ENCODE measurements at places on chromosomes 11 and 22.

GRCh38 chr11:98090861-98091505, 929.8 kb upstream of the CNTN5 start:
- no peak for DNase-seq

GRCh38 chr22:39556970-39557841, 13.3 kb upstream of the CACNA1I start:
- DNase-seq = peak; percentile 53

DNA sequence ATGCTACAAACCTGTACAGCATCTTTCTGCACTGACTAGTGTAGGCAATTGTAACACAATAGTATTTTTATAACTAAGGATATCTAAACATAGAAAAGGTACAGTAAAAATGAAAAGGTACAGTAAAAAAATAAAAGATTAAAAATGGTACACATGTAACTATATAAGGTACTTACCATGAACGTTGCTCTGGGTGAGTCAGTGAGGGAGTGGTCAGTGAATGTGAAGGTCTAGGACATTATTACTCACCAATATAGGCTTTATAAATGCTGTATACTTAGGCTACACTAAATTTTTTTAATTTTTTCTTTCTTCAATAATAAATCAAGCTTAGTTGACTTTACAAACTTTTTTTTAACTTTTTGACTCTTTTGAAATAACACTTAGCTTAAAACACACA, 59.9 kb downstream of the EIF3M start:
- no peak for DNase-seq

DNA sequence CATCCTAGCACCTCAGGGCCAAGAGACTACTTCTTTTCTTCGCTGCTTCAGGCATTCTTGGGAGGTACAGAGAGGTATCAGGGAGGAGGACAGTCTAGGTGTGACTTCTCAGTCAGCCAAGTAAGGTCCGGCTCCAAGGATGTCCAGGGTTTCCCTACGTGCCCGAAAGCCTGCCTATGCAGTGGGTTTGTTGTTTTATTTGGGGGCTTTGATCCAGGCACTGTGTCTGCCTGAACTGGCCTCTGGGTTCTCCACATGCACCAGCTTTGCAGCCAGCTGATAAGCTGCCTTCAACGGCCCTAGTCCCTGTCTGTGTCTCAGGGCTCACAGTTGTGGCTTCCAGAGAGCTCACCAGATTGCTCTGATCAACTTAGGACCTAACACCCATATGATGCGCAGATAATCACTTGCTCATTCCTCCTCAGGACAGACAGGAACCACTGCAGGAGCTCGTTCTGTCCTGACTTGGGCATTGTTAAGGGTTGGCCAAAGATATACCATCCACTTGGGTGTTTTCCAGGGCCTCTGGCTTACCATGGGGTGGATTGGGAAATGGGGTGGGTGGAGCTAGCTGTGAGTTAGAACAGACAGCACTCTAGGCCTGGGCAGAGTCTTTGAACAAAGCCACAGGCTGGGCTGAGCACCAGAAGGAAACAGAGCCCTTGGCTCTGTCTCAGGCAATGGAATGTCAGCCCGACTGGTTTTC, 45.5 kb upstream of the CRYBB3 start:
- DNase-seq = no peak

DNA sequence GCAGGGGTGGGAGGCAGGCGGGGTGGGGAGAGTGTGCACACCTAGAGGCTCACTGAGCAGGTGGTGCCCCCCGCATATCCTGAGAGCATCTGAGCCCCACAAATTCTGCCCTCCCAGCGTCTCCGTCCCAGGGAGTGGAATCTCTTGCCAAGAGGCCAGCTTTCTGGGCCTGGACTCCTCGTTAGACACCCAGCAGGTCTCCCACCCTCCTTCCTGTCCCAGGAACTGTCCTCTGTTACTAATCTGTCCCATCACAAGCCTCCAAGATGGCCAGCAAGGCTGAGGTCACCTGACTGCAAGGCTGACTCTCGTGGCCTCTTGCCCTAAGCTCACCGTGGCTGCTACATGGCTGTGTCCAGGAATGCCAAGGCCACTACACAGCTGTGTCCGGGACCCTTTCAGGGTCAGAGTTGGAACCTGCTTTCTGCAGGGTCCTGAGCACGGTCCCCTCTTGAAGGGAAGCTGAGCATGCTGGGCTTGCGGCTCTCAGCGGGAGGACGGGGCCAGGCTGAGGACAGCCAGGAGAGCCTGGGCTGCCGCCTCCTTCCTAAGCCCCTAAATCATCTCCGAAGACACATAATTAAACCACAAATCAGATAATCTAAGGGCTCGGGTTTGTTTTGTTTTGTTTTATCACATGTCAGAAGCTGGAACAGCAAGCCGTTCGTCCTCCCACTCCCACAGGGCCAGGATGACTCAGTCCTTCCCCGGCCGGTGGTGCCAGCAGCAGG, 1327.3 kb downstream of the TBC1D22A start:
- no peak for DNase-seq

DNA sequence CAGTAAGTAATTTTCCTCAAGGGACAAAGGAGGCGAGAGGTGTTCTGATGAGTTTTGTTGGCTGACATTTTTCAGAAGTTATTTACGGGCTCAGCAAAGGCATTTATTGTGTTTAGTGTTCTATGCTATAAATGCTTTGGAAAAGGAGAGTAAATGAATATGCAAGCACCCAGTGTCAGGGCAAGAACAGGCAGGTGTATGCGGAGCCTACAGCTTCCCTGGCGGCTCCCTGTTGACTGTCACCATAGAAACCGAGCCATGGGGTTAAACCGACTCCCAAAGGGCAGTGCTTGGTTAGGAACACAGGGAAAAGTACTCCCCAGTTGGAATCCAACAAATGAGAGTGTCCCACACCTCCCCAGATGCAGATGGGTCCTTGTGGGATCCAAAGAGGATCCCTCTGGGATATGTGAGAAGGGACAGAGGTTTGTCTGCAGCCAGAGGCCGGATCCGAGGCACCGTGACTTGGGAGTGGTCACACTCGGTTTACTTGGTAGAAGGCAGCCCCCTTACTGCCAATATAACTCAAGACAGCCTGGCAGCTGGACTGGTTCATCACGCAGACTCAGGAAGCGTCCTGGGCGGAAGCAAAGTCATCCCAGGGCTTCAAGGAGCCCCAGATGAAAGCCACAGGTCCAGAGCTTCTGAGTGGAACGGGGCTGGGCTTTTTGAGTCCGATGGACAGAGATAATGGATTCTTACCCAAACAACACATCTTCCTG, 329.7 kb downstream of the CTTN start:
- no peak for DNase-seq

GRCh38 chr11:104534278-104534677, 364.0 kb downstream of the CASP12 start:
- DNase-seq = no peak

- DNase-seq = no peak
Measured at GRCh38 chr11:72070491-72070890, 9.9 kb downstream of the NUMA1 start.

DNA sequence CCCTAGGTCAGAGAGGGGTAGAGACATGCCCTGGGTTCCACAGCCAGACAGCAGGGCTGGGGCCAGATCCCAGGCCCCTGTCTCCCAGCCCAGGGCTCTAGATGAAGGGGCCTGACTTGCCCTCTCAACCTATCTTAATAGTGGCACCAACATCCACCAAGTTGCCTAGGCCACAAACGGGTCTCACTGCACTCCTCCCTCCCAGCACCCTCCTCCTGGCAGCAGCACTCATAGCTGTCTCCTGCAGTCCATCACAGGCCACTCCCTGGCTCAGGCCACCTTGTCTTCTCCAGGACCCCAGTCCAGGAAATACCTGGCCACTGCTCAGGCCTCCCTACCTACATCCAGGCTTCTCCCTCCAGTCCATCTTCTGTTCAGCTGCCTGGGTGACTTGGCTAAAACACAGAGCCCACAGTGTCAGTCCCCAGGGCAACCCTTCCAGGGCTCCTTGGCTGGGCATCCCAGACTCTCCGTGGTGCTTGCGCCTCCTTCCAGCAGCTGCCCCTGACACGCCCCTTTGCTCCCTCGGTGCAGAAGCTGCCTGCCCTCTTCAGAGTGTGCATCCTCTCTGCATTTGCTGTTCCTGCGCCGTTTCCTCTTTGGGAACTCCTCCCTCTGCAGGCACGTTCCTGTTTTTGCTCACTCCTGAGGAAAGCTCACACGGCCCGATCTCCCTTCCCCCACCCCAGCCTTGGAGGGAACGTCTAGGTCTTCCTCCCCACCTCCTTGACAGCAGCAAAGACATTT, 40.5 kb downstream of the LRRC32 start:
- peak; percentile 84 for DNase-seq

- no peak for DNase-seq
Measured at GRCh38 chr11:75024068-75024449, 35.3 kb downstream of the NEU3 start.

GRCh38 chr11:108364159-108364558, 103.2 kb downstream of the C11orf65 start:
- no peak for DNase-seq

DNA sequence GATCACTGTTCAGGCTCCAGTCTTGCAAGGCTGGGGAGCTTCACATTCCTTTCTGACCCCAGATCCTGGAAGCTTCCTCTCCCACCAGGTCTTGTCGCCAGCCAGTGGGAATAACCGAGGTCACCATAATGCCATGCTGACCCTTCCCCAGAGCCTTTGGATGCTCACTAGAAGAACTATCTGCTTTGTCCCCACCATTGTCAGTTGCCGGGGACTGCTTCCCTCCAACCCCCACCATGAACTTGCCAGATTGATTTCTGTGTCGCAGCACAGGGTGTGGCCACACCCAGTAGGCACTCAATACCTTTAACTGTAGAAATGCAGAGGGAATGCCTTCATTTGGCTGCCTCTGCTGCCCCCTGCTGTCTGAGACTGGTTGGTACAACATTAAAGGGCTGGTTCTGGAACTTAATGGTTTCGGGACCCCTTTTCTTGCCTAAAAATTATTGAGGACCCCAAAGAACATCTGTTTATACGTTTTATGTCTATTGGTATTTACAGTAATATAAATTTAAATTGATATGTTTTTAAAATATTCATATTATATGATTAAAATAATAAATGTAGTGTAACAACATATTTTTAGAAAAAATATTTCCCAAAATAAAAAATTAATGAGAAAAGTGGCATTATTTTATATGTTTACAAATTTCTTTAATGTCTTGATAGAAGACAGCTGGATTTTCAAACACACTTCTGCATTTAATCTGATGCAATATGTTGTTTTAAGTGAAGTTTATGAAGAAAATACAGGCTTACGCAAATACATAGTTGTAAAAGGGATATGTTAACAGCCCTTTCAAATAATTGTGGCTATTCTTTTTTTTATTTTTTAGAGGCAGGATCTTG, 6.7 kb upstream of the GDPD5 start:
- peak; percentile 86 for DNase-seq

DNA sequence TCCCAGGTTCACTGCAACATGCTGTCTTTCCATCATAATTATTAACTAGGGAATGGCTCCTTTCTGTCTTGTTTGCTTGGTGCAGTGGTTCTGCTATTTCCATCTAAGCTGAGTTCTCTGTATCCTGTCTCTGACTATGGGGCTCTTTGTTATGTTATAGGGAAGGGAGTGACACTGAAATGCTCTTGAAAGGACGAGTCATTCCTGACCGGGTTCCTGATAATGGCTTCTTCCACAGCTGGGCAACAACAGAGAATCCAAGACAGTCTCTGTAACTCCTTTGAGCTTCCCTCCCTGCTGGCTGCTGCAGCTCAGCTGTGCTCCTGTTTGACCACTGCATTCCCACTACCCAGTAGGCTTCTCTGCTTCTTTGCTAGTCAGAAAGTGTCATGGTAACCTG, 24.1 kb downstream of the OR2AT4 start:
- no peak for DNase-seq

Measured in CD4-positive, alpha-beta T cell treated with Interleukin-1 beta for 1 hour (primary cell).